ENCODE measurements at places on chromosomes 11 and 22. TPM values are rescaled to one million over a fixed set of nuclear protein-coding genes. Genes with fewer than 3 reads are reported as not detected.

DNA sequence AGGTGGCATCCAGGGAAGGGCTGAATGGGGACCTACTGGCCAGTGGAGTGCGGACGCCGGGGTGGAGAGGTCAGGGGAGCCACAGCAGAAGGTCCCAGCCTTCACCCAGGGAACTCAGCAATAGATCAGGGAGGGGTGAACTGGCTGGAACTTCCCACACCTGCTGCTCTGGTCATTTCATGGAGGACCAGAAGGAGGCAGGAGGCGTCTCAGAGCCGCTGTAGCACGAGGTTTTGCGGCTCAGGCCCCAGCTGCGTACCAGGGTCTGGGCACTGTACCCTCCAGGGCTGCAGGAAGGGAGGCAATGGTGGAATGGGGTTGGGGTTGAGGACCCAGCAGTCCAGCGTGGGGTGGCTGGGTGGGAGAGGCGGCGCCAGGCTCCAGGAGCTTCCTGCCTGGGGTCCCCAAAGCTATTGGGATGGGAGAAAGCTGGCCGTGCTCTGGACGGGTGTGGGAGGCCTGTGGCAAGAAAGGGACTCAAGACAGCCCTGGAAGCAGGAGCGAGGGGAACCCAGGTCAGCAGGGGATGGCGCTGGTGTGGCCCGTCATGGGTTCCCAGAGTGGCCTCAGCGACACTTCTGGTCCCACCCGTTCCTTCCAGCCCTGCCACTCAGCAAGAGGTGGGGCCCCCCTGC is 20.2 kb upstream of the BRSK2 start:
- no peak for DNase-seq

- no peak for DNase-seq
Measured at GRCh38 chr11:69137151-69137844, 18.4 kb upstream of the SMIM38 start.

- no peak for DNase-seq
Measured at GRCh38 chr11:128549256-128549944, 38.0 kb downstream of the ETS1 start.

DNA sequence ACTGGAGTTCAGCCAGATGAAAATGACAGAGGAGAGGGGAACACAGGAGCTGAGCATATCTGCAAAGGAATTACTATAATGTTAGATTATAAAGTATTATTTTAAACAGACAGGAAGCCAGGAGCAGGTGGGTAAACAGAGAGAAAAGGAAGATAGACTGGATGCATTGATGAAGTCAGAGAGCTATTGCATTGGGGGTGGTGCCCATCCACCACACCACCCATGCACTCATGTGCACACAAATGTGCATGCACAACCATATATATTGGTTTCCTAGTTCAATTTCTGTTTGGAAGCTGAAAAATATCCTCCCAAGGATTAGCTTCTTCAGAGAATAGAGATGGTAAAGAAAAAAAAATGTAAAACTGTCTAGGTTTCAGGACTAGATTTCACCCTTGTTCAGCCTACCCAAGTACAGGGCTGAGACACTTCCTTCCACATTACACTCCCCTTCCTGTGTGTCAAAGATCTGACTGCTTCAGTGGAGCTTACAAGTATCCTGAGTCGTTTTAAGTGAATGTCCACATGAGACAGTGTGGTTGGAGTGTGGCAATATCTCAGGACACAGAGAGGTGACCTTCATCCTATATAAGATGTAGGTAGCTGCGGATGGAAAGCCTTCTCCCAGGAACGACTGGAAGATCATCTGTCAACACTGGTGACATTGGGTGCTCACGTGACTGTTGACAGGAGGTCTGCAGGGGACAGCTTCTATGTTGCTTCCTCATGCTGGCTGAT is 12.2 kb upstream of the SMPD1 start:
- no peak for DNase-seq

DNA sequence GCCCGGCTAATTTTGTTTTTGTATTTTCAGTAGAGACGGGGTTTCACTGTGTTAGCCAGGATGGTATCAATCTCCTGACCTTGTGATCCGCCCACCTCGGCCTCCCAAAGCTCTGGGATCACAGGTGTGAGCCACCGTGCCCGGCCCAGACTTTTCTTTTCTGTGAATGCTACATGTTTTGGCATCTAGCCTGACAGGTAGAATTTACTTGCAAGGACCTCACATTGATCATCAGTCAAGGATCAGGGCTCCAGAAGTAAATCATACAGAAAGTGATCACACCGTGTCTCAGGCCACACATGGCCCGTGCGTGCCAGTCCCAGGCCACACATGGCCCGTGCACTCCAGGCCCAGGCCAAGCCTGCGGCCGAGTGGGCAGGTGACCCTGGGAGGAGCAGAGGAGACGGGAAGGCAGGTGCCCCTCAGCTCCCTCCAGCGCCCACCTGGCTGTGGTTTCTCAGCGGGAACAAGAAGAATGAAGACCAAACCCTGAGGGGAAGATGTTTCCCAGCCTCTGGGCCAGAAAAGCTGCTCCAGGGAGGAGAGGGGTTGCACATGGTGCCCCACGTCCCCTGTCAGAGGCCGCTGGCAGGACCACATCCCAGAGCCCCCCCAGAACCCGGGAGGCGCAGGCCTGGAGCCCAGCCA is 76.2 kb downstream of the BRD1 start:
- DNase-seq = no peak

DNA sequence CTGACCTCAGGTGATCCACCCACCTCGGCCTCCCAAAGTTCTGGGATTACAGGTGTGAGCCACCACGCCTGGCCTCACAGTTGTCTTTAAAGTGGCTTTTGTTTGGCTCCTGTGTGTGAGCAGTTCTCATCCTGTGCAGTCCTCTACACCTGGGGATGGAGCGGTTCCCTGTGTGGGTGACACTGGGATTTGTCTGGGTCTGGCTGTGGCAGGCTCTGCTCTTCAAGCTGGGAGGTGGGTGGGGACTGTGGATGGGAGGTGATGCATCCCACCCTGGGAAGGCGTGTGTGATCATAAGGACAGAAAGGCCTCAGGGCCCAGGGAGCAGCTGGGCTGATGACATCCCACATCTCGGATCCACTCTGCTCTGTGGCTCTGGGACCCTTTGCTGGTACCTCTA is 1266.8 kb downstream of the BRD1 start:
- no peak for DNase-seq

Gene PIWIL4
- total RNA-seq = 2.3 TPM

DNA sequence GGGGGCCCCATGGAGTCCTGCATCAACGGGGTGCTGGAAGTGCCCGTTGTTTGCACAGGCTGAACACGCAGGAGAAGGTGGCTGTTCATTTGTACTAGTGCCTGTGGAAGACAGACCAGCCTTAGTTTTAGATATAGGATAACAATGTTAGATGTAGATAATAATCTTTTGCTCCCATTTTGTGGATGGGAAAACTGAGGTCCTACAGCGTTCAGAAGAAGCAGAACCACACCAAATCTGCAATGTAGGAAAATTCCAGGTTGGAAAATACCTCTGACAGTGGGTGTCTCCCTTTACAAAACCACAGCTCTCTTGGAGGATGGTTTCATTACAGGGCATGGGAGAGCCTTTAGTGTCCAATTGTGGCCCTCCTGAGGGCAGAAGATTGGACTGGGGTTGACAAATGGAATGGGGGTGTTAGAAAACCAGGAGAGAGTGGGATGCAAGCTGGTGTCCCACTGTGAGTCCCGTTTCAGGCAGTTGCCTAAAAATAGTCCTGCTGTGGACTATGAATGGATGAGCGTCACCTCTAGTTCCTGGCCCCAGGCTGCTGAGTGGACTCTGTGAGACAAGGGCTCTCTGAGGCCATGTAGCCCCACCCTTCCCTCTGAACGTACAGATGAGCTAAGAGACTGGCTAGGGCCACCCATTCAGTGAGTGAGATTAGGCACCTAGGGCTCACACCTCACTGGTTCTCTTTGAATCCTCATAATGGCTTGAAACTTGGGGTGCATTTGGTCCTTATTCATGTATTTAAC is 508.8 kb downstream of the MN1 start:
- no peak for DNase-seq

DNA sequence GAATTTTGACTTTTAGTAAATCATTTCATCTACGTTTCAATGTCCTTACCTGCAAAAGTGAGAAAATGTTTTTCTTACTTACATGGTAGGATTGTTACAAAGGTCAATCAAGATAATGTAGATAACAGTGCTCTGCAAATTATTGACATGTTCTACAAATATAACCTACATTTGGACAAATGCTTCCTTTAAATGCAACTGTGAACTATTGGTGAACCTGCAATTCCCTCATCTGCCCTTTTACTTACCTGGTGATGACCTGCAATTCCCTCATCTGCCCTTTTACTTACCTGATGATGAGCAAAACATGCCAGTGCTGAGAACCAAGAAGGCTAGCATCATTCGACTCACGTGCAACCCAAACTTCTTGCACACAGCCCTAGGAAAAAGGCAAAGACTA is 11.1 kb downstream of the ALG9 start:
- no peak for DNase-seq

DNA sequence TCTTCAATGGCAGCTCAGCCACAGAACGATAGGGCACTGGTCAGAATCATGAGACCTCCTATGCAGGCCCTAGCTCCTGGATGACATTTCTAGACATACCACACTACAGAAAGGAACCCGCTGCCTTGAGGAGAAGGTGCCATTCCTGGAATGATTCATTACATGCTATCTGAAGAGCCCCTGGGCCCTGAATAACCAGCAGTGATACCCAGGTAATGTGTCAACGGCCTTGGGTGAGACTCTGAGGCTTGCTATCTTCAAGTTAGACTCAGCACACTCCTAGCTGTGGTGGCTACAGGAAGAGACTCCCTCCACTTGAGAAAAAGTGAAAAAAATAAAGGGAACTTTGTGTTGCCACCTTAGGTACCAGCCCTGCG is 161.2 kb upstream of the GRIA4 start:
- DNase-seq = no peak

- DNase-seq = peak; percentile 78
Measured at GRCh38 chr22:29907753-29908515, 25.0 kb downstream of the MTMR3 start.

GRCh38 chr11:81995889-81996288 is 737.8 kb downstream of the FAM181B start:
- no peak for DNase-seq
